T-helper 17 cell (primary cell): ENCODE measurements at places on chromosomes 5 and 9. TPM values are rescaled to one million over a fixed set of nuclear protein-coding genes. Genes with fewer than 3 reads are reported as not detected.
A peak's percentile ranks its signal among the peaks of the same experiment; 100 is the strongest.

GRCh38 chr5:95068289-95068910 lies 216.5 kb downstream of the MCTP1 start:
- H3K4me1 ChIP-seq, result peaks cover 2% of the 10 kb centered on the region
- no peak for DNase-seq
- H3K4me3 ChIP-seq, result peak overlapping the region; percentile 57
- no peaks in the 10 kb centered on the region for H3K36me3 ChIP-seq
- H3K27me3 ChIP-seq, result no peaks in the 10 kb centered on the region

DNA sequence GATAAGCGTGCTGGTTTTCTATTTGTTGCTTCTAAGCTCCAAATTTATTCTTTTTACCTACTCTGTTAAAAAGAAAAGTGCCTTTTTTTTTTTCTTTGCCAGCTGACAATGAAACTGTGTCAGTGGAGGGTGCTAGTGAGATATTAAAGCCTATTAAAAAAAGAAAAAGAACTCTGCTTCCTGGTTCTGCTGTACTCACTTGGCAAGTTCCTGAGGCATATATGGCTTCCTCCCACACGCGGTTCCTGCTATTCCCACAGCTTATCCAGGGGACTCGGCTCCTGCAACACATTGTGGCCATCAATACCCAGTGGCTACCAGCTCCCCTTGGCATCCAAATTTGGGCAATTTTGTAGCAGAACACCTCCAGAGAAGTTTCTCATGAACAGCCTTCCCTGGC lies 1977.7 kb upstream of the CDH9 start:
- H3K4me1 ChIP-seq, result no peaks in the 10 kb centered on the region
- DNase-seq, result no peak
- no peaks in the 10 kb centered on the region for H3K27me3 ChIP-seq
- no peak overlapping the region for H3K4me3 ChIP-seq
- H3K27ac ChIP-seq, result no peak overlapping the region

- no peaks in the 10 kb centered on the region for H3K36me3 ChIP-seq
- H3K27me3 ChIP-seq, result no peaks in the 10 kb centered on the region
- DNase-seq, result no peak
- H3K27ac ChIP-seq, result no peak overlapping the region
These were observed 191.8 kb downstream of the PRR16 start for GRCh38 chr5:120655828-120656435.

- peaks cover 37% of the 10 kb centered on the region for H3K27me3 ChIP-seq
- H3K27ac ChIP-seq, result no peak overlapping the region
- H3K4me3 ChIP-seq, result no peak overlapping the region
- no peaks in the 10 kb centered on the region for H3K36me3 ChIP-seq
- DNase-seq, result no peak
These were observed 87.1 kb upstream of the COL5A1 start for GRCh38 chr9:134554373-134555093.

DNA sequence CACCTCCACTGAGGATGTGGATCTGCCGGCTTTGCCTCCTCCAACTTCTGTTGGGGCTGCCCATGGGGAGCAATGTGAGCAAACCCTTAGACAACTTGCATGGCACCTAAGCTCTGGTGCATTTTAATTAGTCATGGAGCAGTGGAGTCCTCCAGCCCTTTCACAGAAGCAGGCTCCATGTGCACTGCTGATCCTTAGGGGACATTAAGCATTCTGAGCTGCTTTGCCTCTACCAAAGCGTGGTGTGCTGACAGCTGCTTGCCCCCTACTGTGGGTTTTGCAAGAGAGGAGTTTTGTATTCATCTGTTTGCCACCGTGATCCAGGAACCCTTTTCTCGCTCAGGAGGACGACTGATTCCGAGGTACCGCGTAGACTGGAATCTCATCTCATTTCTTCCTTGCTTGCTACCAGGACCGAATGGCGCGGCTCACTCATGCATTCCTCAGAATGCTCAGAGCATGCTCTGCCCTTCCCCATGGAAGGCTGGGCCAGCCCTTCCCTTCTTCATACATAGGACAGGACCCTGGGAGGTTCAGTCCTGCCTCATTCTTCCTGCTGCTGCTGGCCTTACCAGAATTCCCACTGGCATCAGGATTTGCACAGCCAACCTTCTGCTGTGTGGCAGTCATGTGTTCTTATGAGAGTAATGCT lies 432.5 kb downstream of the GADD45G start:
- no peaks in the 10 kb centered on the region for H3K36me3 ChIP-seq
- no peak overlapping the region for H3K27ac ChIP-seq
- H3K4me1 ChIP-seq, result no peaks in the 10 kb centered on the region
- no peak for DNase-seq
- H3K4me3 ChIP-seq, result no peak overlapping the region
- H3K27me3 ChIP-seq, result peaks cover 6% of the 10 kb centered on the region

- no peaks in the 10 kb centered on the region for H3K36me3 ChIP-seq
- H3K27me3 ChIP-seq, result peaks cover 28% of the 10 kb centered on the region
- no peak overlapping the region for H3K27ac ChIP-seq
- DNase-seq, result no peak
- H3K4me3 ChIP-seq, result no peak overlapping the region
These were observed 597 bp downstream of the SPATA31E1 start for GRCh38 chr9:87883274-87883673.

- H3K27me3 ChIP-seq, result peaks cover 15% of the 10 kb centered on the region
- H3K27ac ChIP-seq, result no peak overlapping the region
- no peak overlapping the region for H3K4me3 ChIP-seq
These were observed 24.2 kb upstream of the SIL1 start for GRCh38 chr5:139222346-139222745.

DNA sequence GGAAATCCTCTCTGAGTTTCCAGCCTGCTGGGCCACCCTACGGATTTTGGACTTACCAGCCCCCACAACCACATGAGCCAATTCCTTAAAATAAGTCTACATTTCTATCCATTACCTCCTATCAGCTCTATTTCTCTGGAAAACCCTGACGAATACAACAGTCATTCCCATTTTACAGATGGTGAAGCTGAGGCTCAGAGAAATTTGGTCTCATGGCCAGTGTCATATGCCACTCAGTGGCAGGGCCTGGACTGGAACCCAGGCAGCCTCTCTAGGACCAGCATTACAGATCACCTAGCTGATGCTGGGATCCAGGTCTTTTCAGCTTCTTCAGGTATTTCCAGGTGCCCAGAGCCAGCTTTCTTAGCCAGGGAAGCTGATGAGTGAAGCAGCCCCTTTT lies 45.0 kb upstream of the SH3PXD2B start:
- H3K27ac ChIP-seq, result no peak overlapping the region
- no peak for DNase-seq
- peaks cover 42% of the 10 kb centered on the region for H3K27me3 ChIP-seq
- no peaks in the 10 kb centered on the region for H3K4me1 ChIP-seq
- no peak overlapping the region for H3K4me3 ChIP-seq

DNA sequence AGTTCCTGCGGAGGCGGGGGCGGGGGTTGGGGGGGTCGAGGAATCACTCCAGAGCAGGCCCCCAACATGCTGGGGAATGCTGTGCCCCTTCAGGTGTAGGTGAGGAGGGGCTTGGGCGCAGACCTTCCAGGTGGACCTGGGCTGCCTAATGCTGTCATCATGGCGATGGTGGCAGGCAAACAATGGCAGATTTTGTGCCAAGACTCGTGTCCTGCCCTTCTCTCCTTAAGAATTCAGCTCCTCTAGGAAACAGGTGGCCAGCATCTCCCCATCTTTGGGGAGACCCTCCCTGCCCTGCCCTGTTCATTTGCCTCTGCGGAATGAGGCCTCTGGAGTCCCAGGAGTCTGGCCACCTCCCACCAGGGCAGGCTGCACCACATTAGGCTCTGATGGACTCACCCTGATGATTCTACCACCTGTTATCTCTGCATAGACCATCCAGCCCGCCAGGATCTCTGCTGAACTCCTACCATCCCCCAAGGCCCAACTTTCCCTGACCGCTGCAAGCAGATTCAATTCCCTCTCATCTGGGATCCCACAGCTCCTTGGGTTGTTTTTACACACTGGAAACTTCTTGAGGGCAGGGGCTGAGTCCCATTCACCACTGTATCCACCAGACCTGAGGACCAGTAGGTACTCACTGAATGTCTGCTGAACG lies 10.9 kb upstream of the SLC25A51 start:
- no peak overlapping the region for H3K27ac ChIP-seq
- no peak for DNase-seq
- H3K36me3 ChIP-seq, result no peaks in the 10 kb centered on the region
- H3K27me3 ChIP-seq, result peaks cover 8% of the 10 kb centered on the region

DNA sequence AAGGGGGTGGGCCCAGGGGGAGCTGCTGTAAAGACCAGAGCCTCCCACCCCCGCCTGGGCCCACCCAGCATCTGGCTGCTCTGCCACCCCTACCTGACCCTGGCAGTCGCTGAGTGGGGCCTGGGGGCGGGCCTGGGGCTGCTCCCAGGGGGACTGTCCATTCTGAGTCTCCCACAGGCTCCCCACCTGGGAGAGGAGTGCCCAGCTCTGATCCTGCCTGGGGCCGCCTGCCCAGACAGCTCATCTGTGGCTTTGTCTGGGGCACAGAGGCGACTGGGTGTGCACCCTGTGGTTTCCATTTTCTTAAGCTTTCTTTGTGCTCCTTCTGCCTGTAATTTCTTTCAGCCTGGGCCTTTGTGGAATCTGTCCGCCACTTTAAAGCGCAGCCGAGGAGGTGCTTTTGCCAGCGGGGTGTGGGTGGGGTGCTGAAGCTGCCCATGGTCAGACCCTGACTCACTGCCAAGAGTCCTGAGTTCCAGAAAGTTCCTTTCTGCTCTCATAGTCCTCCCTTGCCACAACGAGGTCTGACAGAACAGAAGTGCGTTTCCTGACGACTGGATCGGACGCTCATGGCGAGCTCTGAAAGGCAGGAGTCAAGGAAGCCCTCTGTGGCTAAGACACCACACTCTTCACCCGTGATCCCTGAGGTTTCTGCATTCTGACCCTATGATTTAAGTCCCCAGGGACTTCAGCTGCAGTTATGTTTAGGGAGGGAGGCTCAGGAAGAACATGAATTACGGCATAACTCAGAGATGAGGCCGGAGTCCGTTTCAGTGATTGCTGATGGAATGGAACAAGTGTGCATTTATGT lies 225.0 kb downstream of the FANCC start:
- no peak for DNase-seq
- no peaks in the 10 kb centered on the region for H3K27me3 ChIP-seq
- no peak overlapping the region for H3K27ac ChIP-seq

- no peaks in the 10 kb centered on the region for H3K36me3 ChIP-seq
- H3K27ac ChIP-seq, result no peak overlapping the region
- H3K4me3 ChIP-seq, result no peak overlapping the region
- peaks cover 11% of the 10 kb centered on the region for H3K27me3 ChIP-seq
- H3K4me1 ChIP-seq, result no peaks in the 10 kb centered on the region
- no peak for DNase-seq
These were observed 105.0 kb upstream of the ALDH1B1 start for GRCh38 chr9:38287420-38287985.

FOXD4L6 gene
- total RNA-seq, result not detected

CER1 gene
- not detected for total RNA-seq

TTC1 gene
- total RNA-seq, result 24.3 TPM

PCDHGB2 gene
- 0.44 TPM for total RNA-seq

MAP3K1 gene
- 99.2 TPM for total RNA-seq

MYOZ3 gene
- total RNA-seq, result not detected

NADK2 gene
- 12.0 TPM for total RNA-seq
